ENCODE measurements at places on chromosomes 7 and 10.
A peak's percentile ranks its signal among the peaks of the same experiment; 100 is the strongest.

DNA sequence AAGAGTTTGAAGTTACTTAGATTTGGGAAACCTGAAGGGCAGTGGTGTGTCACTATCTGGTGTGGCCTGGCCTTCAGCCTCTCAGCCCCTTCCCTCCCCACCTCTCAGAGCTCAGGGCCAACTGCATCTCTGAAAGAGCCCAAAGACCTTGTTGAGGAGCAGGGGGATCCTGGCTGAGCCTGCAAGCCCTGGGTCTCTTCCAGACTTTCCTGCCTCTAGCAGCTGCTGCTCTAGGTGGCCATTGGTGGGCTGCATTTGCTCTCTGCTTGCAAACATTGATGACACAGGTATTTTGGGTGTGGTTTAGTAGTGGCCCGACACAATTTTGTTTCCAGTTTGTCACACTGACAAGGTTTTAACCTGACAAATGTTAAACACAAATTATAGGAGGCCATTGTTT lies 3.1 kb upstream of the UPP1 start:
- no peaks in the 10 kb centered on the region for H3K36me3 ChIP-seq
- DNase-seq, result no peak
- H3K27me3 ChIP-seq, result no peaks in the 10 kb centered on the region
- H3K27ac ChIP-seq, result no peak overlapping the region

DNA sequence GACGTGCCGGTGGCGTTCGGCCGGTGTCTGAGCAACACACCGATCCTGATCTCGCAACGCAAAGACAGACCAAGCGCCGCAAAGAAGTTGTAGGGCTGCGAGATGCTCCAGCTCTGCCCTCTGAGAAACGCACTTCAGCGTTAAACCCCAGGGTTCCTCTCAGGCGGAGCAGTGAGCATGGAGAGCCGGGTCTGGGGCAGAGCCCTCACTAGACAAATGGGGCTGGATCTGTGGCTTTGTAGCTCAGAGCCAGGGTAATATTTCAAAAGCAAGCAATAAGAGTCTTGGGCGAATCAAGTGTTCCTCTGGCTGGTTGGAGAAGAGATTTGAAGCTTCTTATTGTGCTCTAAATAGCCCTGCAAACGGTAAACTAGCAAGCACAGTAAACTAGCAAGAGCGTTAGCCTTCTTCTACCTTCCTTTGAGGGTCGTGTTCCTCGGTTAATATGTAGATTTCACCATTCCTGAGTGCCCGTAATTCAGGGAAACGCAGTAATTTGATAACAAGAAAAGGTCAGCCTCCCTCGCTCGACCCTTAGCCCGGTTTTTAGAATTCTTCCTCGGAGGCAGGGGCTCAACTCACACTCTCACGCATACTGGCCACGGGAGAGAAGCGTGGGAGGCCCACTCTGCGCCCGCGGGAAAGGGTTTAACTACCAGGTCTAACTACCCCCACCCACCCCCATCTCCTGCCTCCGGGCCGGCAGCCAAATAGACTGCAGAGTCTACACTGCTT lies 6.7 kb downstream of the SKAP2 start:
- no peaks in the 10 kb centered on the region for H3K36me3 ChIP-seq
- no peaks in the 10 kb centered on the region for H3K27me3 ChIP-seq
- no peak overlapping the region for H3K4me3 ChIP-seq
- no peak overlapping the region for H3K27ac ChIP-seq

- H3K4me1 ChIP-seq, result no peaks in the 10 kb centered on the region
- no peak overlapping the region for H3K4me3 ChIP-seq
- no peak for DNase-seq
- H3K27ac ChIP-seq, result no peak overlapping the region
- H3K27me3 ChIP-seq, result no peaks in the 10 kb centered on the region
Measured at GRCh38 chr7:139643951-139644585, 120.6 kb downstream of the CLEC2L start.

- H3K4me1 ChIP-seq, result no peaks in the 10 kb centered on the region
- H3K4me3 ChIP-seq, result no peak overlapping the region
- DNase-seq, result no peak
- no peak overlapping the region for H3K27ac ChIP-seq
Measured at GRCh38 chr7:39172137-39172536, 194.4 kb downstream of the POU6F2 start.

DNA sequence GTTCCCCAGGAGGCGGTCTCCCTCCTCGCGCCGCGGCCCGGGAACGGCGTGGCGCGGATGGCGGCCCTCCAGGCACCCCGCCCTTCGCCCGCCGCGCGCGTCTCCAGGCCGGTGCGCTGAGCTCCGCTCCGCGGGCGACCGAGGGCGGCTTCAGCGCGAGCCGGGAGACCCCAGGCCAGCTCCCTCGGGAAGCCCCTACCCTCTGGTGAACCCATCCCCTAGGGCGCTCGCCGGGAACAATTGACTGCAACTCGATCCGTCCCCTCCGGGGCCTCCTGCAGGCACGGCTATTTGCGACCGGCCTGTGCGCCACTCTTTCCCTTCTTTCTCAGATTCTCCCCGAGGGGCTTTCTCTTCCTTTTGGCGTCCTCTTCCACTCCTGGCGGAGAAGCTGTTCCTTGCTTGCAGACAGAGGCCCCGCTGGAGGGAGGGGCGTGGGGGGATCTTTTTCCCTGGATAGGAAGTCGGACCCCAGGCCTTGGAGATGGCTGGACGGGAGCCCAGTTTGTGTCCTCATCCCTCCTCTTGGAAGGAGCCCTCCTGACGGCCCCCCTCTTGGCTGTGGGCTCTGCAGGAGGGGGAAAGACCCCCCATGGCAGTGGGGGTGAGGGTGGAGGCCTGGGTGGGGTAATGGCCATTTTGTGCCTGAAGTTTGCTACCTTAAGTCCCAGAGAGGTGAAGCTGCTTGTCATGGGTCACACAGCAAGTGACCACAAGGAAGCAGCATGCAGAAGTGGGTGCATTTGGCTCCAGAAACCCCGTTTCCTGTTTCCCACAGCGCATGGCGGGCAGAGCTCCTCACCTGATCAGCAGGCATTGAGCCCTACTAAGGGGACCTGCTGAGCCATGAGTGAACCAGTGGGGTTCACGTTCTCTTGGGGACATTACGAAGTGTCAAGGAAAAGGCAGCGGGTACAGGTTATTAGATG lies 171.2 kb upstream of the TNRC18 start:
- DNase-seq, result no peak
- H3K27me3 ChIP-seq, result no peaks in the 10 kb centered on the region
- peaks cover 16% of the 10 kb centered on the region for H3K36me3 ChIP-seq
- peaks cover 87% of the 10 kb centered on the region for H3K4me1 ChIP-seq
- peak overlapping the region; percentile 65 for H3K4me3 ChIP-seq

DNA sequence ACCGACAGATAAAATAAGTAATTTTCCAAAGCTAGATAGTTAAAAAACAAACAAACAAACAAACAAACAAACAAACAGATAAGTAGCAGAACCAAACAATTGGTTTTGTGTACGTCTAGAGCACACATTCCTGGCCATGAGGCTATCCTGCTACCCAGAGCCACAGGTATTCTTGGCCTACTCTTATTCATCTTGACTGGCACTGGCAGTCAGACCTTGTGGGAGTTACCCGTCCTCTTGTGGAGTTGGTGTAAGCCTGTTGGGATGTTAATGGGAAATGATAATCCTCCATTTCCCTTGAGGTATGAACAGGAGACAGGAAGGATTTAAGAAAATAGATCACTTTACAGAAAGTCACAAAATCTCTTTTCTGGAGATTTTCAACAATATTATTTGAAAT lies 142.4 kb upstream of the MEOX2 start:
- H3K4me1 ChIP-seq, result no peaks in the 10 kb centered on the region
- H3K27me3 ChIP-seq, result no peaks in the 10 kb centered on the region
- H3K27ac ChIP-seq, result no peak overlapping the region
- no peak overlapping the region for H3K4me3 ChIP-seq
- no peaks in the 10 kb centered on the region for H3K36me3 ChIP-seq

DNA sequence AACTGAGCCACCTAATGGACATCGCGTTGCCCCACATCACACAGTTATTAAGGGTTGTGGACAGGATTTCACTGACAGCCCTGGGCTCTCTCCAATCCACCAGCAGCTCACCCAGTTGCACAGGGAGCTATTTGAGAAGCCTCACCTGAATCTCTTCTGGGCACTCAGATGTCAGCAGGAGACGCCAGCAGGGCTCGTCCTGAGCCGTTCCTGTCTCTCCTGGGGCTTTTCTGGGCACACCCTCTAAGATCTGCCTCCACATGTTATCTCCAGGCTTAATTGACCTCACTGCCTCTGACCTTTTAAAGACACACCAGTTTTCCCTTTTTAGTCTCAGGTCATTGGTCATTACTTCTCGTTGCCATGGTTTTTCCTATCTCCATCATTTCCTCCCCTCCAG lies 63.0 kb downstream of the GRID1 start:
- no peak overlapping the region for H3K4me3 ChIP-seq
- no peaks in the 10 kb centered on the region for H3K27me3 ChIP-seq
- H3K27ac ChIP-seq, result no peak overlapping the region
- H3K36me3 ChIP-seq, result no peaks in the 10 kb centered on the region
- H3K4me1 ChIP-seq, result no peaks in the 10 kb centered on the region

GRCh38 chr10:10961072-10961471 lies 56.6 kb upstream of the CELF2 start:
- no peaks in the 10 kb centered on the region for H3K27me3 ChIP-seq
- no peaks in the 10 kb centered on the region for H3K36me3 ChIP-seq
- no peak overlapping the region for H3K4me3 ChIP-seq
- no peak overlapping the region for H3K27ac ChIP-seq

Data from HCT116 (cell line).